Thoracic aorta (tissue), 2 donors: ENCODE measurements at places on chromosomes 7 and 10.

GRCh38 chr10:75814014-75814413 is 382.6 kb downstream of the LRMDA start:
- DNase-seq = no peak
- no peak overlapping the region for H3K4me3 ChIP-seq
- no peaks in the 10 kb centered on the region for H3K27me3 ChIP-seq
- H3K36me3 ChIP-seq = no peaks in the 10 kb centered on the region
- H3K27ac ChIP-seq = no peak overlapping the region
- no peaks in the 10 kb centered on the region for H3K4me1 ChIP-seq

DNA sequence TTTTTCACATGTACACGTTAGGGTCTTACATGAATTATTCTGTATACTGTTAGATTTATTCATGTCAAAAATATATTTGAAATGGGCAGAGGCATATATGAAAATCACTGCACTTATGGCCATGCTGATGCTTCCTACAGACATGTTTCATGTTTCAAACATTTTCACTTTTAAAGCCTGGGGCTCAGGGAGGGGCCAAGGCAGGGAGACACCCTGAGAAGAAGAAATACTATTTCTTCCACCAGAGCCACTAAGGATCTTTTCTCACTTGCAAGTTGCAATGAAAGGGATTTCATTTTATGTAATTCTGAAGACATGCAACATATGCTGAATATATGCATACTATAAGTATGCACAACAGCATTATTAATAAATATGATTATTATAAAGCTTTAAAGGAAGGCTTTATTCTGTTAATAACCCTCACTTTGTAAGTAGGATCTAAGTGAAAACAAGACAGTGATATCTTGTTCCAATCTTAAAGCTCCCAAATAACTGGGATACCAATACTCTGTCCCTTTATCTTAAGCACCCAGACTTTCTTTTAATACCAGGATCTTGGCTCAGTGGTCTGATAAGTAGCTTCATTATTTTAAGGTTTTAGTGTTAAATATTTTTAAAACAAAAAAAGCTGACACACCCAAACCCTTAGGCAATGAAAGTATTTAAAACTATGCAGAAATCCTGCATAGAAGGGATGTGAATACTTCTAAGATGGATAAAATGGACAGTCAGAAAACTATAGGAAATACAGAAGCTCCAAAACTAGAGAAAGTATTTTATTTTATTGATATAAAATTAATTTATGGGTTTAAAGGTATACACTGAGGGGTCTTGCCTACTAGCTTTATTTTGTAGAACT is 148.0 kb downstream of the SNX13 start:
- peaks cover 9% of the 10 kb centered on the region for H3K36me3 ChIP-seq
- DNase-seq = no peak
- H3K27ac ChIP-seq = no peak overlapping the region
- H3K27me3 ChIP-seq = no peaks in the 10 kb centered on the region
- no peak overlapping the region for H3K4me3 ChIP-seq

GRCh38 chr10:60414877-60415585 is 25.4 kb upstream of the ANK3 start:
- H3K27me3 ChIP-seq = no peaks in the 10 kb centered on the region
- no peak overlapping the region for H3K27ac ChIP-seq
- no peaks in the 10 kb centered on the region for H3K4me1 ChIP-seq
- no peaks in the 10 kb centered on the region for H3K36me3 ChIP-seq

- no peaks in the 10 kb centered on the region for H3K36me3 ChIP-seq
- no peaks in the 10 kb centered on the region for H3K27me3 ChIP-seq
- H3K4me3 ChIP-seq = peak overlapping the region; percentile 35
Measured at GRCh38 chr7:94160719-94161435, 156.7 kb upstream of the BET1 start.
